ENCODE measurements at places on chromosomes 5 and 9. TPM values are rescaled to one million over a fixed set of nuclear protein-coding genes. Genes with fewer than 3 reads are reported as not detected.

Gene SAXO1
- total RNA-seq: not detected

Gene BRINP1
- not detected for total RNA-seq

Gene RANBP17
- total RNA-seq: 8.3 TPM

Gene SCGB3A2
- not detected for total RNA-seq

Gene CCL27
- total RNA-seq: not detected

Gene IL4
- 2.6 TPM for total RNA-seq

Gene SLC34A3
- not detected for total RNA-seq

Gene N4BP3
- total RNA-seq: 0.20 TPM

Gene LVRN
- total RNA-seq: not detected

Gene NR2F1-AS1
- not detected for total RNA-seq

Gene FBP2
- total RNA-seq: not detected

Gene ZDHHC11B
- 1.2 TPM for total RNA-seq

Gene FAM153A
- total RNA-seq: not detected

Gene PPP2R2B
- 20.0 TPM for total RNA-seq

Gene ACOT12
- total RNA-seq: not detected

Gene BHMT2
- total RNA-seq: not detected

Gene CDC37L1
- total RNA-seq: 9.0 TPM
